ENCODE measurements at places on chromosomes 12 and 14.

GRCh38 chr12:52832985-52833905 lies 866 bp downstream of the KRT79 start:
- no peak for DNase-seq

GRCh38 chr12:76820888-76821482 lies 57.1 kb downstream of the ZDHHC17 start:
- DNase-seq, result peak; percentile 12

- no peak for DNase-seq
Observed at GRCh38 chr12:114032801-114033200, 66.7 kb upstream of the RBM19 start.

- DNase-seq, result peak; percentile 53
Observed at GRCh38 chr12:105322070-105322469, 8.4 kb upstream of the C12orf75 start.

DNA sequence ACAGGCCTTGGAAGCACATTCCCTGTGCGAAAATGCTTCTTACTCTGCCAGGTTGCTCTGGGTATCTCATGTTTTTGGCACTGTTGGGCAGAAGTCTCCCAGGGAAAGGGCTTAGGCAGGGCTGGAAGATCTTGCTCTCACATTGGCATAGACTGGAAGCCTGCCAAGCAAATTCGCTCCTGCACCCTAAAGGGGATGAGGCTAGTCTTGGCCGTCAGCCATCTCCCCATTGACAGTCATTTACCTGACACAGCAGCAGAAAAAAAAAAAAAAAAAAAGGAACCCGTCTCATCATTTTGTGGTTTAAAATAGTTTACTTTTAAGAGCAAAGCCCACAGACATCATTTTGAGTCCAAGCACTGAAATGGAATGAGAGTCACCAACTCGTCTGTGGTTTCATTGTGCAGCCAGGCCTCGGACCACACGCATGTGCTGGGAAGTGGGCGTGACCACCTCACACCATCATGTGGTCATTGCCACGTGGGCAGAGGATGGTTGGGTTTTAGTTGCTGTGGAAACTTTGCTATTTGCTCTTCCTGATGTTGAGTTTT lies 84.8 kb downstream of the NRXN3 start:
- DNase-seq, result no peak

- DNase-seq, result no peak
Observed at GRCh38 chr12:627285-627684, 36.0 kb downstream of the NINJ2 start.

- no peak for DNase-seq
Observed at GRCh38 chr14:100419856-100420255, 96.7 kb downstream of the SLC25A47 start.

GRCh38 chr12:88720785-88721650 lies 140.7 kb upstream of the KITLG start:
- DNase-seq, result no peak

DNA sequence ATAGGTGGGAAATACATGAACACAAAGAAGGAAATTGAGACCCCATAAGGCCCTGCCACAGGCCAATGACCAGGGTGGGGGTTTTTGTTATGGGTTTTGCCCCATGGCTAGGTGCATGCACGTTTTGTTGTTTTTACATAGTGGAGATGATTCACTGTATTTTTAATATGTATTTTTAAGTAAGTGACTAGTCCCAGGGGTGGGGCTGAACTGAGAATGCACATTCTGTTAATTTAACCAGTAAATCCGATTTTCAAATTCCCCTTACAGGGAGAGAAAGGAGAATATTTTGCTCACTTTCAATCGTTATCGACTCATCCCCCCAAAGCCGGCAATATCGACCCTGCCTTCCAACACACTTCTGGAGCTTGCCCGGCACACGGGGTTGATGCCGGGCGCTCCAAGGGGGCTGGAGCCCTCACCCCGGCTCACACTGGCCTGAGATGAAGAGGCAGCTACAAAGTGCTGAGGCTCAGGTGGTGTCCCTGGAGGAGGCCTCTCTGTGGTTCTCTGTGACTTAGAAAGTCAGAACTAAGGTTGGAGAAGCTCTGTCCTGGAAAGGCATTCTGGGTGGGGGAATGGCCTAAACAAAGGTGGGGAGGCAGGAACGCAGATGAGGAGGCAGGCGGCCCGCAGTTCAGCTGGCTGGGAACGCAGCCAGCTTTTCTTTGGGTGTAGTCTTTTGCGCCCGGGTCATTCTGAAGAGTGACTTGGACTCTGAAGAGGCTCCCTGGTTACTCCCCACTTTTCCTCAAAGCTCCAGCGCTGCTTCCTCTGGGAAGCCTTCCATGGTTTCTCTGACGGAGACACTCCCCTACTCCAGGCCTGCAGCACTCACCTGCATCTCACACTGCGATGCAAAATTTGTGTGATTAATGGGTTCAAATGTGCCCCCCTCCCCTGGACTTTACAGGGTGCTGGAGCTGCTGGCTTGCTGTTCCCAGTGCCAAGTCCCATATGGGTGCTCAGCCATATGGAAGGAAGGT lies 50.7 kb upstream of the DLK1 start:
- no peak for DNase-seq

GRCh38 chr12:5587711-5588121 lies 155.8 kb downstream of the NTF3 start:
- no peak for DNase-seq

DNA sequence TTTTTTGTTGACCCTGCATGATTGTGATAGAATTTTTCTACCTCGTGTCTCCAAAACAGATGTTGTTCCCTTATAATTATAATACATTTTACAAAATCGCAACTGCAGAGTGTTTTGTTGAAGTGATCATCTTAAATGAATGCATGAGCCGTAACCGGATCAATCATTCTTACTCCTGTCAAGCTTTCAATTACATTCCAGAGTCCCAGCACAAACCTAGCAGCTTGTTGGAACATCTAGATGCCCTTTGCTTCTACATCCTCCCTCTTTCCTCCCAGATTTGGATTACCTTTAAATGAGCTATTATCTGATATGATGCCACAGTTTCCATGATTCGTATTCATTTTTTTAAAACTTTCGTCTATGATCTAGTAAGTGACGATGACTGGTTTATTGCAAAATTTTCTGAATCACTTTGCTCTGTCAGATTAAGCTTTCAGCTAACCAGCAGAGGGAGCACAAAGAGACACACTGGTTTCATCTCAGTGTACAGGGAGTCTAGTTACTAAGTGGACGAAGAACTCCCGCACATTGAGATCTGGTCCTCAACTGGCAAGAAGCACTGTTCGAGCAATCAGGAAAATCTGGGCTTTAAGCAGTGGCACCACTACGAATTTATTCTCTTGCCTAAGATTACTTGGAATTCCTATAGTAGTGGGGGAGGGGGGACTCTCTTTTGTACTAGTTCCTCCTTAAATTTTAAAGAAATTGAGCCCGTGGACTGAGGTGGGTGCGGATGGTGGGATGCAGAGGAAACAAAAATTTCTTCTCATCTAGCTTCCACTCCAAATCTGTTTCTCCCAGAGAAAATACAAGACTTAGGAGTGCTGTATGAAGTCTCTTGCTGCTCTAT lies 40.9 kb downstream of the TSHR start:
- peak; percentile 57 for DNase-seq

DNA sequence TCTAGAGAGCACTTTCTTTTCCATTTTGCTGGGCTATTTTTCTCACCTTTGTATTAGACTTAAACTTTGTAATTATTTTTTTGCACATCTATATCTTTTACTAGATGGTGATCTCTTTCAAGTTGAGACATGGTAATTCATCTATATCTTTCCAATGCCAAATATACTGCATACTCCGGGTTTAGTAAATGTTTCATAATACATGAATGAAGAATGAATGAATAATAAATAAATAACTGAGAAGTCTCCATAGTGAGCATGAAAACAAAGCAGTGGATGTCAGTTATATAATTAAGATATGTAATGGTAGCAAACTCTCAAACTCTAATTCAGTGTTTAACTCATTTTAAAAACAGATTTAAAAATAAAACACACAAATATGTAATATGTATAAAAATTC lies 342.5 kb upstream of the KITLG start:
- DNase-seq, result no peak

GRCh38 chr14:76716285-76716684 lies 45.0 kb upstream of the VASH1 start:
- DNase-seq, result no peak

DNA sequence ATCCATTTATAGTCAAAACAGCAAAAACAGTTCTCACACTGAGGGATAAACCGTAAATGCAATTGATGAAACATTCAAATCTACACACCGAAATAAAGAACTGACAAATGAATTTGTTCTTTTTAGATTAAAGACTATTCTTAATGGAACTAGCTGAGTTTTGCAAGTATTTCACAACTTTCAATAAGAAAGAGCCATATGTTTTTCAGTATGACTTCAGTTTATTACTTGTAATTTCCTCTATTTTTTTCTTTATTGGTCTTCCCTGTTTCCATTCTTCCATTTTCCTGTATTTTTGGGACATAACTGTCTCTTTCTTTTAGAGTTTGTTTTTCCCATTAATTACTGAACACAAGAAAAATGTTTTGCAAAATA lies 4.3 kb downstream of the BCAT1 start:
- DNase-seq, result no peak

DNA sequence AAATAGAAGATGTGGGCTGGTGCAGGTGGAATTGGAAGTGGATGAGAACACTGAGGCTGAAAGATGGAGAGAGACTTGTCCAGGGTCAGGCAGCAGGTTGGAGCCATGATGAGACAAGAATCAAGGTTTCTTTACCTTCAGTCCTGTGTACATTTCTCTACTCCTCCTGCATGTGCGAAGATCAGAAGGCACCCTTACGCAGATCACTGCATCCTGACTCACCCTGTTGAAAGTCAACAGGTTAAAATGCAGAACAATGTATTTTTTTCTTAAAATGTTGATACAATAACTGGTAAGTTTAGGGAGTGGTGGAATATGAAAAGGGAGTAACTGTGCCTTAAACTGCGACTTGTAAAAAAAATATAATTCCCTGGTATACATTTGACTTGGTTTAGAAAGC lies 47.8 kb downstream of the TESPA1 start:
- DNase-seq, result no peak

- DNase-seq, result no peak
Observed at GRCh38 chr14:63647696-63648410, 6.2 kb upstream of the WDR89 start.

GRCh38 chr12:110312581-110313360 lies 31.7 kb downstream of the ATP2A2 start:
- peak; percentile 14 for DNase-seq

- no peak for DNase-seq
Observed at GRCh38 chr12:68121143-68121542, 38.4 kb downstream of the IFNG start.

- no peak for DNase-seq
Observed at GRCh38 chr14:95398630-95399547, 79.2 kb upstream of the CLMN start.

- no peak for DNase-seq
Observed at GRCh38 chr14:75069811-75070145, 337 bp downstream of the ZC2HC1C start.

- no peak for DNase-seq
Observed at GRCh38 chr12:26499979-26500640, 304.7 kb downstream of the SSPN start.

DNA sequence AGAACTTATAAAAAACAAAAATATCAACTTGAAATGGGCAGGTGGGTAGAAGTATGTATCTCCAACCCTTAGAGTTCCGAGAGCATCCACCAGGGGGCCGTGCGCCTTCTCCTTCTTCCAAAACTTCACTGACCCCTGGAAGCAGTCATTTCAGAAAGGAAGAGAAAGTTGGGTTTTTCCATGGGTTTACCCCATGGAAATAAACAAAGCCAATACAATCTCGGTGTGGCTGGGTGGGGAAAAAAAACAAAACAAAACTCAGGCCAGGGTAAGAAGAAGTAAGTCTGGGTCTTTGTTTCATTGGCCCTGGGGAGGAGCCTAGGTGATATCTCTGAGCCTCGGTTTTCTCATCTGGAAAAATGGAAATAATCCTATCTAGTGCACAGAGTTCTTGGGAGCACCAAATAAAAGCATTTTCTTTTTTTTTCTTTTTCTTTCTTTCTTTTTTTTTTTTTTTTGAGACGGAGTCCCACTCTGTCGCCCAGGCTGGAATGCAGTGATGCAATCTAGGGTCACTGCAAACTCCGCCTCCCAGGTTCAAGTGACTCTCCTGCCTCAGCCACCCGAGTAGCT lies 33.6 kb upstream of the HNF1A start:
- DNase-seq, result peak; percentile 9

GRCh38 chr12:10341892-10342509 lies 34.3 kb downstream of the KLRD1 start:
- no peak for DNase-seq

DNA sequence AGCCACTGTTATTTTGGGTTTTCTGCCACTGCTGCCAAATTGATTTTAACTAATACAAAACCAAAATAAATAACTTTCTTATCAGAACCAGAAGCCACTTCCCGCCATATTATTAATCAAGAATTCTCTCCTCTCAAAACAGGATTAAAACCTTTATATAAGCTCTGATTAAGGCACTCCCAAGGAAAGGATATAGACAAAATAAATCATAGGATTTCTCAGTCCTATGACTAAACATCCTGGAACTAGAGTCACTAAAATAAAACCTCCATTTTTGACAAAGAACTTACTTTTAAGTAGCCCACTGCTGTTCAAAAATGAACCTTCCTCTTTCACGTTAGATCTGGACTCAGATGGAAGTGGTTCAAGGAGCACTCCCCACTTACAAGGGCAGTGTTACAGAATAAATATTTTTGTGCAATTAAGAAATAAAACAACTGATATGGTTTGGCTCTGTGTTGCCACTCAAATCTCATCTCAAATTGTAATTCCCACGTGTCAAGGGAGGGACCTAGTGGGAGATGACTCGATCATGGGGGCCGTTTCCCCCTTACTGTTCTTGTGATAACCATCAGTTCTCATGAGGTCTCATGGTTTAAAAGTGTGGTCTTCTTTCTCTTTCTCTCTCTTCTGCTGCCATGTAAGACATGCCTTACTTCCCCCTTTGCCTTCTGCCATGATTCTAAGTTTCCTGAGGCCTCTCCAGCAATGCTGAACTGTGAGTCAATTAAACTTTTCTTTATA lies 26.4 kb downstream of the GXYLT1 start:
- DNase-seq, result no peak

GRCh38 chr12:128549601-128550218 lies 274.0 kb downstream of the SLC15A4 start:
- DNase-seq, result no peak

GRCh38 chr12:98793121-98793520 lies 148.0 kb downstream of the APAF1 start:
- no peak for DNase-seq

GRCh38 chr12:4809449-4810218 lies 89.4 kb downstream of the GALNT8 start:
- no peak for DNase-seq

- DNase-seq, result no peak
Observed at GRCh38 chr14:52700701-52701172, 5.4 kb upstream of the ERO1A start.
